ENCODE measurements at places on chromosomes 4 and X. TPM values are rescaled to one million over a fixed set of nuclear protein-coding genes. Genes with fewer than 3 reads are reported as not detected.

DNA sequence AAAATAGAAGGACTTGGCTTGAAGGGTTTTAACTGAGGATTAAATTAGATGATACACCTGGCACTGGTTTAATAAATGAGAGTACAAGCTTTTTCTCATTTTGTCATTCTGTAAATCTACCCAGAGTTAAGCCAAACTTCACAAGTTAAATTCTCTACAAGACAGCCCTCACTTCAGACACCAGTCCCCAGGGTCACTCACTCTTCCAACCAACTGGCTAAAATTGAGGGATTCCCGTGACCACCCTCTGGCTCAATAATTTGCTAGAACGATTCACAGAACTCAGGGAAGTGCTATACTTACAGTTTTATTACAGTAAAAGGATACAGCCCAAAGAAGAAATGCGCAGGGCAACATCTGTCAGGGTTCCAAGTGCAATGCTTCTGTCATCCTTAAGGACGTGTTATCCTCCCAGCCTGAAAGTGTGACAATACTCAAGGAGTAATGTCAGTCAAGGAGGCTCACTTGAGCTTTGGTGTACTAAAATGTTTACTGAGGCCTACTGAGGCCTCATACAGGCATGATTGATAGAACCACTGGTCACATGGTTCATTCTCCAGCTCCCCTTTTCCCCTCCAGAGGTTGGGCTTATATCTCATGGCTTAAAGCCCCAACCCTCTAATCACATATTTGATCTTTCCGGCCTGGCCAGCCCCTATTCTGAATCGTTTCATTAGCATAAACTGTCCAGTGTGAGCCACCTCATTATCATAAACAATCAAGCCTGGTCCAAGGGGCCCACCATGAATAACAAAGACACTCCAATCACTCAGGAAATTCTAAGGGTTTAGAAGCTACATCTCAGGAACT lies 9.6 kb upstream of the TMSB4X start:
- DNase-seq, result no peak

- DNase-seq, result no peak
Measured at GRCh38 chr4:62816566-62816965, 1592.7 kb downstream of the TECRL start.

DNA sequence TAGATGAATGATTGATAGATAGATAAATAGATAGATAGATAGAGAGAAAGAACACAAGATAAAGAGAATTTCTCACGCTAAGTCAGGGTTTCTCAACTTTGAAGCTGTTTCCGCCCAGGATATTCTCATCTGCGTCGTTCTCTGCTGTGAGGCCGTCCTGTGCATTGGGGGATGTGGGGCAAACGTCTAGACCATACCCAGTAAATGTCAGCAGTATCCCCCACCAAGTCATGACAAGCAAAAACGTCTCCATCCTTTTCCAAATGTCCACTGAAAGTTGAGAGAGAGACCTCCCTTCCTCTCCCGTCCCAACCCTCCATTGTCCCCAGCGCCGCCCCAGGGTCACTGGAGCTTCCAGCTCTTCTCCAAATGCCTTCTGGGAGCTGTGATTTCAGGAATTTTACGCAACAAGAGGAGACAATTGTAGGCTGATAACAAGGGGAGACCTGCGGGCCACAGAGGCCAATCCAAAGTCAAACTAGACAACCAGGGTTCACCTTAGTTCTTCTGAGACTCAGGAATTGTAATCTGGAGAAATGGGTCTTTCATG lies 8.9 kb upstream of the CRLF2 start:
- DNase-seq, result no peak

DNA sequence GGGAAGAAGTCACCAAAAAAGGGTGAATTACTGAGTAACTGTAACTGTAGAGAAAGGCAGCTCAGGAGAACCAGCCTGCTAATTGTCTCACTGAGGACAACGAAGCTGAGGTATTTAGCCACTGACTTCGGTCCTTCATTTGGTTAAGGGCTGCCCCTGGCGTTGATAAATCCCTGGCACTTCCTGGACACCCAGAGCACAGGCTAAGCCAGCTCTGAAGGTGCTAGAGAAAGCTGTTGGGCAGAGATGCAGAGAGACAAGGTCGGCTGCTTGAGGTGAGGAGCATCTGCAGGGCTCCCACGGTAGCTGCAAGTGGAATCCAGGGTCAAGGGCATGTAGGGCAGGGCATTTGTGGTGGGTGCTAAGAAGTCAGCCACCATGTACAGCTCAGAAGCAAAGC lies 33.4 kb upstream of the AP1S2 start:
- no peak for DNase-seq

DNA sequence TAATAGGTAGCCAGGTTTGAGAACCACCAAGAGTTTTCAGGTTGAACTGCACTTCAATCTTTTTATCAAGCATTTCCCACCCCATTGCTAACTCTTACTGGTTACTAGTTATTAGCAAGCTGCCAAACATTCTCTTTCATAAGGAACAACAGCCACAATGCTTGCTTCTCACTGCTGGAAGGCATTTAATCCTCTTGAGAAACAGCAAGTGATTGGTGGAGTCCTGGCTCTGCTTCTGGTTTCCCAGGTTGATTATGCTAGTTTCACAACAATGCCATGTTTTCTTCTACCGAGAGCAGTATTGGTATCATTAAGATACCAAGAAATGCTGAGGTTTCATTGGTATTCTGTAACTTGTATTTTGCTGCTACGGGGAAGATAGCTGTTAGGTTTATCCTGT lies 32.2 kb upstream of the TXLNG start:
- no peak for DNase-seq

GRCh38 chr4:76758290-76758882 lies 139.6 kb downstream of the SOWAHB start:
- DNase-seq, result no peak

GRCh38 chr4:125434136-125434535 lies 119.4 kb downstream of the FAT4 start:
- DNase-seq, result no peak

EGF gene
- 0.15 TPM for polyA plus RNA-seq

CCSER1 gene
- polyA plus RNA-seq, result 1.2 TPM

OTUD6A gene
- not detected for polyA plus RNA-seq

DNA sequence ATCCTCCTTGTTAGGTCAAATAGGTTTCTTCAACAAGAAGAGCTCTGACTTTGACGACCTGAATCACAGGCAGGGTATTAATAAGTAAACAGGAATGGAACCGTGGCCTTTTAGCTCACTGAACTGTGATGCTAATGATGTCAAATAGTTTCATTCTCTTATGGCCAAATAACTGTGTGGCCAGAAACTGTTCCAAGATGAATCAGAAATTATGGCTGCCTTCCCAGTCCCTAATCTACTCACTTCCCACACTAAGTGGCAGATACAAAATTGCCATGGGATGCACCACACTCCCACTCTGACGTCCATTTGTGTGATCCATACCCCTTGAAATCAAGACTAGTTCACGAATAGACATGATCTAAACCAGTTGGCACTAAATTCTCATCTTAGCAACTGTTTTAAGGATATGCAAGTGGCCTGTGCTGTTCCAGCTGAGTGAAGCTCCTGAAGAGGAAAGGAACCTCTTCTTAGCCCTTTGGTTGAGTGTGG lies 455.4 kb downstream of the IL15 start:
- no peak for DNase-seq

NPFFR2 gene
- not detected for polyA plus RNA-seq

SLC10A4 gene
- not detected for polyA plus RNA-seq

SUPT20HL2 gene
- not detected for polyA plus RNA-seq

SLC49A3 gene
- polyA plus RNA-seq, result not detected

DNA sequence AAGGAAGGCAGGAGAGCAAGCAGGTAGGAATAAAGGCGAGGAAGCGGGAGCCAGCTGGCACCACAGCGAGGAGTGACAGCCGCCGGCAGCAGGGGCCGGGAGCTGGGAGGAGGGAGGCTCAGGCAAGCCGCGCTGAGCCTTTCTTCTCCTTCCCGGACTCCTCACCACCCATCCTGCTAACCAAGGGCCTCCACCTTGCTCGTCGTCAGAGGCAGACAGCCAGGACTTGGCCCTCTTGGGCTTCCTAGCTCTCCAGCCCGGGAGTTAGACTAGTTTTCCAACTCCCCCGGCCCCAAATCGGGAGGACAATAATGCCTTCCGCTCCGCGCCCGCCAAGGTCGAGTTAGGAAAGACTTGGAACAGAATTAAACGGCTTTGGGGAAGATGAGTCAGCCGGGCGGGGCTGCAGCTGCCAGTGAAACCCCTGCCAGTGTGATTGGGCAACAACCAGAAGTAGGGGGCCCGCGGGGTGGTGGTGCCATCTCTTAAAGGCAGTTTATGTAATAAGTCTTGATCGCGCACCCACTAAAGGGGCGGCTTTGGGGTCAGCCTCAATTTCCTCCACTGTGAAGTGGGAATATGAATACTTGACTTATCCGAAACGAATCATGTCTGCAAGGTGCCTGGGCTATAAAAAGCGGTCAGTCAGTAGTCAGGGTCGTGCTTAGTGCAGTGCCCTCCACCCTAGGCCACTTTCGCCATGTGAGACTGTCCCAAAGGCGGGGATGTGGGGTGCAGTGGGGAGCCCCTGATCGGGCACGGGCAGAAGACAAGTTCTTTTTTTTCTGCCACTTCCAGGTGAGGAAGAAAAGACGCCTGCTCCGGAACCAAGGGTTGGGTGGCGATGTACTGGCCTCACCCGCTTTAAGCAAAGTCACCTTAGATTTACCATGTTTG lies 6.7 kb upstream of the HSD17B10 start:
- DNase-seq, result no peak

DNA sequence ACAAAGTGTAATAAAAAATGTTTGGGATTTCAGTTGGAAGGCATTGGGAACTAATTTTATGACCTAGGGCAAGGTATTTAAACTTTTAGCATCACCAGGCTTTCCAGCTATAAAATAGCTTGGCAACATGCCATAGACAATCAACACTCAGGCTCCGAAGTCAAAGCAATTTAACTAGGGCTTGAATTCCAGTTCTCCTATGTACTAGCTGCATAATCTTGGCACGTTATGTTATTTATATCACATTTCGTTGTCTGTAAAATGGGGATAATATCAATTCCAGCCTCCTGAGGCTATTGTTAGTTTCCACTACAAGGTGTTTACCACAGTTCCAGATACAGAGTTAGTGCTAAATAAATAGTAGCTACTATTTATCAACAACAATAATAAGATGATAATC lies 78.8 kb downstream of the DMD start:
- DNase-seq, result no peak

CLDN34 gene
- polyA plus RNA-seq, result not detected

- DNase-seq, result no peak
Measured at GRCh38 chr4:171588051-171588545, 225.1 kb upstream of the GALNTL6 start.

- DNase-seq, result no peak
Measured at GRCh38 chr4:25939330-25939729, 25.3 kb downstream of the SMIM20 start.

DNA sequence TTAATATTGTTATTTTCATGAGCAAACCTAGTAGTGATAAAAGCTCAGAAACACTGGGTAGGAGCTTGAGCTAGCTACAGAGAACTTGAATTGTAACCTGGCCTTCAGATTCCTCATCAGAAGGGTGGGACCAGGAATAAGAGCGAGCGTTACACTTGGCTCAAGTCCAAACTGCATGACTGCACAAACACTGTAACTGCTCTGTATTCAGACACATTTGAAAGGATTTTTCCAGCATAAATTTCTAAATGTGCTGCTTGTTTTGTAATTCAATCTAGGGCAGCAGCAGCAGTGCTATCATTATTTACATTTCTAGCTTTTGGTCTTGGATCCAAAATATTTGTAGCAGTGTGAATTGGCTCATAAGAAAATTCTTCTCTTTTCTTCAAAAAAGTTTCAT lies 133.0 kb upstream of the TMLHE start:
- DNase-seq, result no peak

DNA sequence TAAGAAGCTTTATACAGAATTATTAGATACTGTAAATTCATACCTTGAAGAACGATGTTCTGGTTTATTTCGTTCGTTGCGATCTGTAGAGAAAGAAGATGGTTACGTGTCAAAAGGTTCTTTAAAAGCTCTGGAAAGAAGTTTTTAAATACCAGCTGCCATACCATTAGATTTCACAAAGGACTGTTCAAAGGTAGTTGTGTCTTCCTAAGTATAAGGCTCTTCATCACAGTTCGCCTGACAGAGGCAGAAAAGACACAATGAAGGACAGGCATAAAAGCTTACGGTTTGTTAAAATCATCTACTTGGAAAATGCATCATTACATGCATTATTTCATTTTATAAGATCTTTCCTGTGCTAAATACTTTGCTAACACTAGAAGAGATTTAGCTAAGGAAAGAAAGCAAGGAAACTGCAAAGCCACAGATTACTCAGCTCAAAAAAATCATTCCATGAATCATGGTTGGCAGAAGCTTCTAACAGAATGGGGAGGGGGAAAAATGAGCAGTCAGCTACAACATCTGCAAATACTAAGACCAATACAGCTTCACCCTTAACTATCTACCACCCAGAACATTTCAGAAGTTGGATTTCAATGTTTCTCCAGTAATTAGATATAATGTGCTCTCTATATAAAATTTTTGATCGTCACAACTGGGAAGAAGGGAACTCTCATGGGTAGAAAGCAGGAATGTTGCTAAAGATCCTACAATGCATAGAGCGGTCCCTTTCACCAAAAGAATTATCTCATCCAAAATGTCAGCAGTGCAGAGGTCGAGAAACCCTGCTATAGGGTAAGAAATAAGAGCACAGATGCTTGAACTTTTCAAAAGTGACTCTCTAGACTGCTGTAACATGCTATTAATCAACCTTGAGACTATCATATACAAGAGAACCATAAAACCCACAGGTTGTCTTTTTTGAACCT lies 50.7 kb upstream of the PRSS48 start:
- no peak for DNase-seq

Measured in GM12878 (cell line).